ENCODE measurements at places on chromosomes 1 and 21.

GRCh38 chr1:163130225-163130856 is 61.2 kb downstream of the RGS4 start:
- DNase-seq = no peak

GRCh38 chr1:59976194-59977074 is 49.9 kb upstream of the CYP2J2 start:
- peak; percentile 74 for DNase-seq

- peak; percentile 77 for DNase-seq
Observed at GRCh38 chr1:46533179-46533864, 18.1 kb downstream of the KNCN start.

GRCh38 chr1:101005871-101006270 is 19.7 kb downstream of the DPH5 start:
- no peak for DNase-seq

DNA sequence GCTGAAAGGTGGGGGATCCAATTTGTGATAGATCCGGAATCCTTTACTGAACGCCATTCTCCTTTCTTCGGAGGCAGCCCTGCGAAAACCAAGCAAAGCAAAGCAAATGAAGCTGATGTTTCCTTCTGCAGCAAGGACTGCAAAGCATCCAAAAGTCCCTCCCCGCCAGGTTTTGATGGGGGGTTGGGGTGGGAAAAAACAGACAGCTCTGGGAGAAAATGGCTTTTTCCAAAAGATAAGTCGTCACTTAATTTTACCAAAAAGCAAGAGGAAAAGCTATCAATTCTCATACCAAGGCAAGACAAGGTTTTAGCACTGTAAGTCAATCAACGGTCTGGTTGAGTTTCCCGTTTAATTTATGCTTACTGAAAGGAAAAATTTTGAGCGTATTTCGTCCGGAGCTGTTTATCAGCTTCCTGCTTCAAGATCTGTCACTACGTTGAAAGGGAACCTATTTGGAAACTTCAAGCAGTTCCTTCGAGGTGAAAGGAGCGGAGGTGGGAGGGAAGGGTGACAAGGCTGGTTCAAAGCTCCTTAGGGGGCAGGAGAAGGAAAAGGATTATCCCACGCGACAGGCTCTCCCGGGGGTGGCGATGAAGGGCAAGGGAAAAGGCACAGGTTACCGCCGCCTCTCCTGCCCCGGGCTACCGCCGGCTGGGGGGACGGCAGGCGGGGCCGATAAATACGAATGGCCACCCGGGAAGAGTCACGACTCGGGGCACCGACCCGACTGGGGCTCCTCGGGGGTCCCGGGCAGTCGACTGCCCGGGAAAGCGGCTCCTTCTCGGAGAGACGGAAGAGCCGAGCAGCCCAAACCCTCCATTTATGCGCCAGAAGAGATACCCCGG is 750 bp downstream of the SYNJ1 start:
- peak; percentile 34 for DNase-seq

DNA sequence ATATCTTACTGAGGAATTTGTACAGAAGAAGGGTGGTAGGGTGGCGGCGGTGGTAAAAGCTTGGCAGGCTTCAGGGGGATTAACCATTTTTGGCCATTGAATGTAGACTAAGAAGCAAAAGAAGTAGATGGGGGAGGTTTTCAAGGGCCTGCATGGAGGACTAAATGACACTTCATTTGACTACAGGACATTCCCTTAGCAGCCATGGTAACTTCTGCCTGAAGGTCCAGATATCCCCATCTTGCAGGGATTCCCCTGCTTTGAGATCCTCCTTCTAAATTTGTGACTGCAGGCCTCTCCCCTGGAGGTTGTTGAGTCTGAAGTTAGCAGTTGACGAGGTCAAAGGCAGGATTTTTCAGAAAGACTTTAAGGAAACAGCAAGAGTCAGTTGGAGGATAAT is 4.8 kb downstream of the VASH2 start:
- no peak for DNase-seq

GRCh38 chr1:34597877-34598514 is 156.9 kb upstream of the GJB5 start:
- DNase-seq = peak; percentile 75

DNA sequence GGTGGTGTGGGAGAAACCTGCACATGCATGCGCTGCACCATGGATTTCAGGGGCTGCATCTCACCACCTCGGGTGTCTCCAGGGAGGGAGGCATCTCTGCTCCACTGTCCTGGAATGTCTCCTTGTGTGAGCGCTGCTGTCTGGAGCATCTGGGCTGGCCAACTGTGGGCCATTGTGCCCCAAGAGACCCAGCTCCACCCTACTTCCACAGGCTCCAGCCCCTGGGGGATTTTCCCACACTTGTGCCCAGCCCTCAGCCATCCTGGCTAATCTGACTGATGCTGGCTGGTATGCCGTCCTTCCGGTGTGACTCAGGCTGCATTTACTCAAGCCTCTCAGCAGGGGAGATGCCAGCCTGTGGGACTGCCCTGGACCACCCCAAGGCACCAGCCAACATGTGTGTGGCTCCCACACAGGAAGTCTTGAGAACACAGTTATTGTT is 62.0 kb downstream of the TRIM11 start:
- no peak for DNase-seq

- DNase-seq = peak; percentile 44
Observed at GRCh38 chr1:231550448-231550781, 21.9 kb downstream of the TSNAX start.

GRCh38 chr1:53465023-53465957 is 6.1 kb downstream of the DMRTB1 start:
- peak; percentile 65 for DNase-seq

DNA sequence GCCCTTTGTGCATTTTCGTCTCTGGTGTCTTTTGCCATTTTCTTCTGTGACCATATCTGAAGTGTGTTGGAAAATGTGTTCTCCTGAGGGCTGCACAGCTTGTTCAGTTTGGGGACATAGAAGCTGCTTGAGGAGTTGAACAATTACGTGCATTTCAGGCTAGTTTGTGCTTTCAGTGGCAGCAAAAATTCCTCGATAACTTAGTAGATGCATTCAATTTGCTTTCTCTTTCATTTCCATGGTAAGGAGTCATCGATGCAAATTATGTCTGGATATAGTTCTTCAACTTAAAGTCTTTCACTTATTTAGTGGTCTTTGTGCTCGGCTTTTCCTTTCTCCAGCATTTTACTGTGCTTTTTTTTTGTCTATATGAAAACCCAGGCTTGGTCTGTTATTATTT is 441.5 kb downstream of the PLA2G4A start:
- DNase-seq = no peak

DNA sequence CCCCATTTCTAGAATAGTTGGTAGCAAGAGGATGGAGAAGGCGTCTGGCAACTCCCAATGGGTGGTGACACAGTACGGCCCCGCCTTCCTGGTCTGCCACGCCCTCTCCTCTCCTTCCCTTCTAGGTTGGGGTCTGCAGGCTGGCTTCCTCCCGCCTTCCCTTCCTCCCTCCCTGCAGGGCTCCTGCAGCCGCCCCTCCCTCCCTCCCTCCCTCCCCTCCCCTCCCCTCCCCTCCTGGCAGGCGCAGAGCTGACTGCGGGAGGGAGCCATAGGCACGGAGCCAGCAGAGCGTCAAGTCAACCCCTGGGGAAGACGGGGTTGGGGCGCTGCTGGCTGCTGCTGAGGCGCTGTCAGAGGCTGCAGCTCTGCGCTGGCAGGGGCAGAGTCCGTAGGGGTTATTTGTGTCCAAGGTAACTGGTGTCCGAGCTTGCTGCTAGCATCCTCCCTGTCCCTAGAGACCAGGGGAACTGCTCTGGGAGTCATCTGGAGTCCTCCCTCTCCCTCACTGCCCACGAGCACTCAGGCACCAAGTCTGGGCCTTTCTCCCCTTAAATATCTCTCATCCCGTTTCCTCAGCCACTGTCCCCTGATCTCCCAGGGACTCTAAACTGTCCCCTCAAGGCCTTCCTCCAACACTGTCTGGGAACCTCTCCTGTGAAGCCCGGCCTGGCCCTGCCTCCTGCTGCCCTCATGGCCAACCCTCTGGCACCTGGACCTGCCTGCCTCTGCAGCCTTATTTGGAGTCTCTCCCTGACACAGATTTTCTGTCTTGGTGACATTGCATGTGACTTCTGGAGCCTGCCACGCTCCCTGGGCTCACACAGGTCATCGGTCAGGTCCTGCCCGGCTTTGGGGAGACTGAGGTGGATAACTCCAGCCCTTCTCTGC is 57.4 kb upstream of the ACOT11 start:
- DNase-seq = peak; percentile 73

DNA sequence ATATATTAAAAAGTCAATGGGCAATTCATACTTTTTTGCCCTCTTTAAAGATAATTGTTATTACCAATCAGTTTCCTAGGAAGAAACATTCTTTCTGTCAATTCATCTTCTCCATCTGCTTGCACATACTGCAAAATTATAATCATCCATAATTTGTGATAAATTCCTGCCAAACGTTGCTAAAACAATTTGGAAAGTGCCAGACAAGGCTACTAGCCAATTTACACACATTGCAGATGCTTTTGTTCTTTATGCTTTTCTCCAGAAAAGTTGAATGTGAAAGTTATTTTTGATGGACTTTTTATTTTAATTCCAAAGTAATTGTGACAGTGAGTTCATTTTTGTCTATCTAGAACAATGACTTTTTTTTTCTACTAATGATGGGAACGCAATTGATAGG is 992.8 kb upstream of the ADGRL2 start:
- no peak for DNase-seq

GRCh38 chr1:113129529-113130185 is 56.7 kb downstream of the LRIG2 start:
- DNase-seq = no peak

DNA sequence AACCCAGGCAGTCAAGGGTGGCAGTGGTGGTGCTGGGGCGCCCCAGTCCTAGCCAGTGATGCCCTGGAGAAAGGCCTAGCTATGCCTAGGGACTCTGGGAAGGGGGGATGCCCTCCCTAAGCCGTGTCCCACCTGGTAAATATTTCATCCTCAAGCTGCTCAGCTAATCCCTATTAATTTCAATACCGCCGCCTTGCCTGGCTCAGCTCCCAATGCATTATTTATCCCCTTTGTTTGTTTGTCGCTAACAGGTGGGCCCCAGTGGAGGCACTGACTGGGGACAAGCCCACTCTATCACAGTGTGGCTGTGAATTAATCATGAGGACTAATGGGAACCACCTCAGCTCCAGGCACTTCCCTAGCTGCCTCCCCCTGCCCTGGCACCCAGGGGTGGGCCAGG is 22.5 kb downstream of the DMAP1 start:
- DNase-seq = no peak

- no peak for DNase-seq
Observed at GRCh38 chr1:60936163-60936562, 146.2 kb upstream of the NFIA start.

GRCh38 chr1:198907423-198907746 is 268.5 kb downstream of the PTPRC start:
- DNase-seq = no peak

GRCh38 chr21:45392573-45392971 is 12.4 kb upstream of the COL18A1 start:
- no peak for DNase-seq

GRCh38 chr1:183816110-183816509 is 11.2 kb downstream of the RGL1 start:
- no peak for DNase-seq

DNA sequence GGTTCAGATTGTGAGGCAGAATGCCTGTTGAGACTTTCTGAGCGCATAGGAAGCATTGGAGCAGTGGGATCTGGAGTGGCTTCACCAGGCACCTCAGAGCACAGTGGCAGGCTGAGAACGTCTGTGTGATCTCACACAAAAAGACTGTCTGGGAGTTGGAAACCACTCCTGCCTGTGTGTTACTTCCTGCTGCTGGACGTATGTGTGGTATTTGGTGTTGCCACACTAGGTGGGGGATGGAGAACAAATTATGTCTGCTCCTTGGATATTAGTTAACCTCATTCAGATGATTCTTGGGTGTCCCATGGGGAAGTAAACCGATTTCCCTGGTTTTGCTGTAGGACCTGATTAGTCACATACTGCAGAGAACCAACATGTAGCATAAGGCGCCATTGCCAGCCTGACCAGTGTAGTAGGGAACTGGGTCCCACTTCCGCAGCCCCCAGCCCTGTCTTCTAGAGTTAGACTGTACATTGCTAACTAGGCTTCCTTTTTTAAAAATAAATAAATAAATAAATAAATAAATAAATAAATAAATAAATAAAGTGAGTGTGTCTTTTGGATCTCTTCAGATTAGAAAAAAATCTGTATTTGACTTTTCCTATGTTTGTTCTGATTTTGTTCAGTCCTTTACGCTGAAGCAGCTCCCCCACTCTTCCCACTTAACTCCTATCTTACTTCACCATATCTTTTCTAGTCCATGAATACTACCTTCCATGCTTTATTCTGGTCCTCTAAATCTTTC is 26.9 kb downstream of the UCK2 start:
- DNase-seq = no peak

DNA sequence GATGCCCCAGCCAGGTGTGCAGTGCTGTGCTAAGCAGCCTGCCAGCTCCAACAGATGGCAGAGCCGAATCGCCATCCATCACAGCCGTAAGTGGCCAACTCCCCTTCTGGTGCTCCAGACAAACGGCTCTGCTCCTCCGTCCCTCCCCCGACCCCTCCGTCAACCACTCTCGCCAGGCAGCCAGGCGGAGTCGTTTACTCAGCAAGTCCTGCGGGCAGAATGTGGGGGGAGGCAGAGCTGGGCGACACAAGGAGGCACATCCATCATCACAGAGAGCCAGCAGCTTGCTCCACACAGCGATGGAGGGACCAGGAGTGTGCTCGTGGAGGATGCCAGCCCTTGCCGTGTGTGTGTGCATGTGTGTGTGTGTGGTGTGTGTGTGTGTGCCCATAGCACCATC is 206.6 kb upstream of the GRIK3 start:
- DNase-seq = peak; percentile 38

GRCh38 chr1:6460301-6461050 is 5.5 kb downstream of the TNFRSF25 start:
- DNase-seq = no peak

- no peak for DNase-seq
Observed at GRCh38 chr1:151508833-151509232, 2.4 kb upstream of the CGN start.

GRCh38 chr1:236451796-236452373 is 57.8 kb downstream of the EDARADD start:
- DNase-seq = peak; percentile 40

GRCh38 chr1:174110053-174110452 is 49.3 kb upstream of the RABGAP1L start:
- no peak for DNase-seq

- DNase-seq = no peak
Observed at GRCh38 chr1:184449916-184450315, 63.1 kb downstream of the C1orf21 start.

GRCh38 chr1:17259233-17259873 is 10.5 kb downstream of the PADI3 start:
- DNase-seq = no peak

GRCh38 chr1:10903821-10904220 is 107.4 kb upstream of the CASZ1 start:
- no peak for DNase-seq
